ENCODE measurements at places on chromosomes 3 and 15. TPM values are rescaled to one million over a fixed set of nuclear protein-coding genes. Genes with fewer than 3 reads are reported as not detected.

GRCh38 chr15:64014995-64015394 lies 31.3 kb downstream of the DAPK2 start:
- DNase-seq: no peak

- no peak for DNase-seq
Measured at GRCh38 chr3:171248426-171249111, 211.6 kb downstream of the TNIK start.

DNA sequence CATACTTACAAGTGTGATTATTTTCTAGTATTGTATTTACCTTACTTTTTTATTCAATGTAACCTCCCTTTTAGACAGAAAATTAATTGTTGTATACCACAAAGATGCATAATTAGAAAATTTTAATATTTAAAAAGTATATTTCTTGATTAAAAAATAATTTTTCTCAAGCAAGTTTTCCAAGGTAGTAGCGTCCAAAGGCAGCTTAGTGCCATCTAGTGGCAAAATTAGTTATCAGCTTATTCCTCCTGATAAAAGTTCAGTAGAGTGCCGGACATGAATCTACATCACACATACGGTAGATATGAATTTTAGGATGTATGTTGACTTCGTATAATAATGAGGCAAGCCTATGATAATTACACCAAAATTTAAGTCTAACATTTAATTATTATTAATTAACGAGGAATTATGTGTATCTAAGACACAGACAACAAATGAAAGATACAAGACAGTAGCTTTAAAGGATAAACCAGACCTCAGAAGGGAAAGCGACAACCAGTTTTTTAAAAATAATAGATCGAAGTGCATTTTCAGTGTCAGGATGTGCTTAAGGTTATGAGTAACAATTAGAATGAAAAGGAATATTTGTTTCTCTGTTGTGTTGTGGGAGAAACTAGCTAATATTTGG lies 405.9 kb downstream of the ROBO1 start:
- no peak for DNase-seq

GRCh38 chr3:148600440-148600839 lies 97.3 kb upstream of the AGTR1 start:
- no peak for DNase-seq

GRCh38 chr3:20141316-20141715 lies 44.7 kb downstream of the SGO1 start:
- no peak for DNase-seq

DNA sequence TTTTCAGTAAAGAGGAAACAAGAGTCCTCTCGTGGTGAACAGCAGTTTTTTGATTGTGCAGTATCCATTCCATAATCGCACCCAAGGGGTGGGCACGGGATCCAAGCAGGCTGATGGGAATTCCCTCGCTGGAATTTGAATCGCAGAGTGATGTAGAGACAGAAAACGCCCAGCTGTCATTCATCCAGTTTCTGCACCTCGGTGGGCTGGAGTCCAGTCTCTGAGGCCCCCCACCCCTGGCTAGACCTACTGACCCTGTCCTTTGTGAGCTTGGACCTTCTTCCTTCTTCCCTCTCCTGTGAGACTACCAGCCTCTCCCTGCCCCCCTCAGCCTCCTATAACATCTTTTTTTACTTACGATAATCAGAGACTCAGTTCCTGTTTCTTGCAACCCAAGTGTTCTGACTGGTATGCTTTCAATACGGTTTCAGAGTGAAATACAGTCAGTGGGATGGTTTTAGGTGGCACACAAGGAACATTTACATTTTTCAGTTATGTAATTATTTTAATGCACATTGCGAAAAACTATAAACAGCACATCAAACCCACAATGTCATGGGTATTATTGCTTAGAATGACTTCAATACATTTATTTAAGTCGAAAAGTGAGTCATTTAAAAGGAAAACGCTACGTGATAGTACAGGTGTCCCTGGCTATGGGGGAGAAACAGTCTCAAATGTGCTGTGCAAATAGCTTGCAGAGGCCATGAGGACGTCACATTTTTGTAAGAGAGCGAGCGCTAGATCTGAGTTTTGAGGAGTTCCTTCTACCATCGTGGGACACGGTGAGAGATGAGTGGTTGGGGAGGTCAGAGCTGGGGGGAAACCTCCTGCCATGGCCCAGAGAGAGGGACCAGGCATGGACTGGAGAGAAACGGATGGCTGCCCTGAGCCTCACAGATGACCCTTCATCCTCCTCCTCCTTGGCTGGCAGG lies 37.5 kb upstream of the CHST2 start:
- no peak for DNase-seq

DNA sequence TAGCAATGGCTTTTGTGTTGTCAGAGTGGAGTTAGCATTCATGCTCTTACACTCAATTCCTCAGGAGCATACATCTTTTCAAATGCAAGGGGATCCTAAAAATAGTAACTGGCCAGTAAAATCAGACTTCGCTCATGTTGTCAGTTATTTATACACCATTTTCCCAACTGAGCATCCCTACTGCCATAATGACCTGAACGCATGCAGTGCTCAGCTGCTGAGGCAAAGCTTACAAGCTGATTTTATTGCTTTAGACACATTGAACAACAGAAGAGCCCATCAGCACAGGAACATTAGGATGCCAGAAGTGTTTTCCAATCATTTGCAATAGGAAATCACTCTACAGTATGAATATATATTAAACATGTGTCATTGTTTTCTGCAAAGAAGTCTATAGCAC lies 689.7 kb upstream of the BCHE start:
- no peak for DNase-seq

GRCh38 chr3:145124900-145125678 lies 1035.9 kb downstream of the PLOD2 start:
- DNase-seq: no peak

- no peak for DNase-seq
Measured at GRCh38 chr15:92000709-92001108, 147.2 kb downstream of the SLCO3A1 start.

GRCh38 chr15:99168601-99169580 lies 64.0 kb downstream of the SYNM start:
- DNase-seq: no peak

DNA sequence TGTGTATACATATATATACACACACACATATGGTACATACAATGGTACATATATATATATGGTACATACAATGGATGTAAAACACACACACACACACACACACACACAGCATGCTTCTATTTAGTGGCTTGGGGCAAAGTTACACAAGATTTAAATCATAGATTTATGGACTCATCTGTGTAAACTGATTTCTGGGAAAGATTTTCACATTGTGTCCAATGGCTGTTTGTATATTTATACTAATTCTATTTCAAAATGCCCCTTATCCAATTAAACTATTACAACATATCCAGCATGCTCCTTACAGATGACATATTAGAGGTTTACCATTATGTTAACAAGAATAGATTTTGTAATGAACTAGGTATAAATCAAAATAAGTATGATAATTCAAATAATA lies 94.9 kb downstream of the ANO10 start:
- no peak for DNase-seq

DNA sequence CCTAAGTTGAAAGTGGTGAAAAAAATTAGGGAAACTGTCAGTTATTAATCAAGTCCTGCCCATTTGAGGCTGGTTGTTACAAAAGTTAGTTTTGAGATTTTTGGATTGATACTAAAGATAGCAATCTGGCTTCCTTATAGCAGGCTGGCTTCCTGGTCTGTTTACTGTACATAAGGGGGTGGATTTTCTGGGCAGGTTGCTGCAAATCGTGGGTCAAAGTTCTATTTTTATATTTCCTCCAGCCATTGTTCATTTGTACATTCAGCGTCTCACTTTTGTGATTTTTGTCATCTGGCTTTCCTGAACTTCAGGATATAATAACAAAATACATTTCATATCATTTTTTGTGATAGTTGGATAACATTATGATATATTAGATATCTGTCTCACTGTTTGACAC lies 49.5 kb downstream of the CLDN1 start:
- DNase-seq: no peak

DNA sequence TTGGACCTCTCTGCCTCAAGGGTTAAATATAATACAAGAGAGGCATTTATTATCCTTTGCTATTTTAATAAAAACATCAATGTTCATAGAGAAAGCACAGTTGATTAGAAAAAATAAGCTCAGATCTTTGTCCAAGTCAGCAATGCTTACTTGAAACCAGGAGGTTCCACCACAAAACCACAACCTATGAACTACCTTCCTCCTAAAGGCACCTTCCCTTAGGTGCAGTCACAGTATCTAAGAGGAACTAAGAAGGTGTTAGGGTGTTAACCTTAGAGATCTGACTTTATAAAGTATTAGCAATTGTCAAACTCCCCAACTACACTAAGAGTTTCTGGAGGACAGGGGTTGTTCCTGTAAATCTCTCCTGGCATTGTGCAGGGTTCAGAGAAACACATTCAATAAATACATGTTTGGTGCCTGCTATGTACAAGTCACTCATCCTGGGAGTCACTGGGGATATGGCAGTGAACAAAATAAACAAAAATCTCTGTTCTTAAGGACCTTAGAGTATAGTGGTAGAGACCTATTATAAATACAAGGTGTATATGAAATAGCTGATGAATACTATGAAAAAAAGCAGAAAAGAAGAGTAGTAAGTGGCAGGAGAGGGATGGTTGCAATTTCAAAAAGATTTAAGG lies 208.6 kb downstream of the NFKBIZ start:
- DNase-seq: no peak

DNA sequence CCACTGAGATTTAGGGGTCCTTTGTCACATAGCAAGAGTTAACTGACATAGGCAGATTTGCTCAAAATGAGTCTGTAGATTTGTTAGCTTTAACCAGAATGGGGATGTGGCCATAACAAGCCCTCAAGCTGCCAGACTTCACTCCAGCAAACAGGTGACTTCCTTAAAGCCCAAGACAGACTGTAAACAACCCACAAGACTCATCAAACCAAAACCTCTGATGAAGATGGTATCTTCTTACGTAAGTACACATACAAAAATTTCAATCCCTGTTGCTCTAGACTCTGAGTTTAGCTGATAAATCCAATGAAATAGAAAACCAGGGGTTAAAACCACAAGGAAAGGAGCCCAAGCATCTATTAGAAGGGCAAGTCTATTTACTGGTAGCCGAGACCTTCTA lies 18.2 kb upstream of the ZBTB20 start:
- DNase-seq: peak; percentile 46

GRCh38 chr15:65900488-65900887 lies 31.2 kb downstream of the RAB11A start:
- DNase-seq: no peak

DNA sequence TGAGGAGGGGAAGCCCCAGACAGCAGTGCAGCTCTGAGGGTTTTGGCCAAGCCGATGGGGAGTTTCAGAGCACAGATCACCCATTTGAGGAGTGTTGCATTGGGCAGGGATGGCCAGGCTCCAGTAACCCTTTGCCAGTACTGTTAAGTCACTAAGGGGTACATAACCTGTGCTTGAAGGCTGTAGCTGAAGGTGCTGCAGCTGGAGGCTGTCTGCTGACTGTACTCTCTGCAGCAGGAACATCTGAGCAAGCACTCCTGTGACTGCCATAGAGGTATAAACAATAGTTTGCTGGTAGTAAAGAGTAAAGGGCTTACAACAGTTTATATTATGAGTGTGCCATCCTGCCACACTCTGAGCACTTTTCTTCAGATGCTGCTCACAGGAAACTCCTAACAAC lies 297.8 kb downstream of the EPHA3 start:
- DNase-seq: no peak

- peak; percentile 57 for DNase-seq
Measured at GRCh38 chr15:90101130-90101968, 919 bp downstream of the IDH2 start.

DNA sequence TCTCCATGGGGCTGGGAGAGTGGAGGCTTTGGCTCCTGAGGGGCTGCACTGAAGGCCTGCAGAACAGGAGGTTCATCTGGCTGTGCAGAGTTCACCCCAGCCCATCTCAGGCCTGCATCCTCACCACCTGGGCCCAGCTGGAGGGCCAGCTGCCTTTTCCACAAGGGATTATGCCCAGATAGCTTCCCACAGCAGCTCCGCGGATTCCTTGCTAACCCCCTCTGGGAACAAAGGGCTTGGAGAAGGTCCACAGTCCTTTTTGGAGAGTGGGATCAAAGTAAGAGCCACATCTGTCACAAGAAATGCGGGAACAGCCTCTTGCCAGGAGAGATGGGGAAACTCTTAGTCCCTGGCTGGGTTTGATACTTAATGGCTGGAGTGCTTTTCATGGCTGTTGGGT lies 164.7 kb upstream of the RGMA start:
- no peak for DNase-seq

DNA sequence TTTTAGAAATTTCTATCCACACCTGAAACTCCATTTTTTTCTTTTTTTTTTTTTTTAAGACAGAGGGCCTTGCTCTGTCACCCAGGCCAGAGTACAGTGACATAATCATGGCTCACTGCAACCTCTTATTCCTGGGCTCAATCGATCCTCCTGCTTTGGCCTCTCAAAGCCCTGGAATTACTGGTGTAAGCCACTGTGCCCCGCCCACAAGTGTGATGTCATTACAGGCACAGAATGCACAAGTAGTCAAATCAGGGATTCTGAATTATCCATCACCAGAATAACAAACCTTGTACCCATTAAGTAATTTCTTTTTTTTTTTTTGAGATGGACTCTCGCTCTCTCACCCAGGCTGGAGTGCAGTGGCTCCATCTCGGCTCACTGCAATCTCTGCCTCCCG lies 1.9 kb downstream of the UQCRC1 start:
- DNase-seq: no peak

TRPC1 gene
- total RNA-seq: 3.0 TPM

OR5K2 gene
- total RNA-seq: not detected

ZPLD1 gene
- total RNA-seq: not detected

LRRK1 gene
- 1.0 TPM for total RNA-seq

TPRG1 gene
- total RNA-seq: 8.7 TPM

KBTBD8 gene
- total RNA-seq: 16.0 TPM

IGF2BP2 gene
- total RNA-seq: 0.13 TPM
